NCI-H446 treated with DMSO at 0.1 percent for 48 hours (cell line): ENCODE measurements at places on chromosomes 6 and 20.

GRCh38 chr6:114301596-114302219 lies 41.1 kb downstream of the HS3ST5 start:
- no peak for DNase-seq

DNA sequence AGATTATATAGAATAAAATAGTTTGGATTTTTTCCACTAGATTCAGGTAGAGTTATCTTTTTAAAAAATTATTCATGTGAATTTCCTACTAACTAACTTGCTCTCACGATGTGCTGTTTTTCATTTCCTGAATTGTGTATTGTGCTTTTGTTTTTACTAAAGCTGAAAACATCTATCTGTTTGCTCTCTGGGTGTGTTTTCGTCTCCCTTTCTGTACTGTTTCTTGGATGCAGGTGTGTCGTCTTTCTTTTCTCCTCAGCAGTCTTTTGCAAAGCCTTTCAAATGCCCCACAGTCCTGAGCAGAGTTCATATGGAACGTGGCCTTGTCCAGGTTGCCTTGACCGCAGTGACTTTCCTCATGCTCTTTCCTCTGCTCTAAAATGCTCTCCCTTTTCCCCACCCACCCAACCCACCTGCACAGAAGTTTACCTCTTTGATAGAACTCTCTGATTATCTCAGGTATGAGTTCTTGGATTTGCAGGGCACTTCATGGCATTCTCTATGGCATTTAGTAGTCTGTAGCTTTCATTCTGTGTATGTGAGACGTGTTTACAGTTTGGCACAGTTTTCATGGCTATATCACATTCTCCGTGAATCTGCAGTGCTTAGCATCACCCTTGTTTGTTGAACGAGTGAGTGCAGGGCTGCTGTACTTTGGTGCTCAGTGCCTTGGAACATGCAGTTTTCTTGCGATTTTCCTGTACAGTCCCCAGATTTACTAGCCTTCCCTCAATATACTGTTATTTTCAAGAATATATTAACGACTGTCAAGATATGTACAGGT lies 77.1 kb downstream of the FARS2 start:
- DNase-seq, result no peak

DNA sequence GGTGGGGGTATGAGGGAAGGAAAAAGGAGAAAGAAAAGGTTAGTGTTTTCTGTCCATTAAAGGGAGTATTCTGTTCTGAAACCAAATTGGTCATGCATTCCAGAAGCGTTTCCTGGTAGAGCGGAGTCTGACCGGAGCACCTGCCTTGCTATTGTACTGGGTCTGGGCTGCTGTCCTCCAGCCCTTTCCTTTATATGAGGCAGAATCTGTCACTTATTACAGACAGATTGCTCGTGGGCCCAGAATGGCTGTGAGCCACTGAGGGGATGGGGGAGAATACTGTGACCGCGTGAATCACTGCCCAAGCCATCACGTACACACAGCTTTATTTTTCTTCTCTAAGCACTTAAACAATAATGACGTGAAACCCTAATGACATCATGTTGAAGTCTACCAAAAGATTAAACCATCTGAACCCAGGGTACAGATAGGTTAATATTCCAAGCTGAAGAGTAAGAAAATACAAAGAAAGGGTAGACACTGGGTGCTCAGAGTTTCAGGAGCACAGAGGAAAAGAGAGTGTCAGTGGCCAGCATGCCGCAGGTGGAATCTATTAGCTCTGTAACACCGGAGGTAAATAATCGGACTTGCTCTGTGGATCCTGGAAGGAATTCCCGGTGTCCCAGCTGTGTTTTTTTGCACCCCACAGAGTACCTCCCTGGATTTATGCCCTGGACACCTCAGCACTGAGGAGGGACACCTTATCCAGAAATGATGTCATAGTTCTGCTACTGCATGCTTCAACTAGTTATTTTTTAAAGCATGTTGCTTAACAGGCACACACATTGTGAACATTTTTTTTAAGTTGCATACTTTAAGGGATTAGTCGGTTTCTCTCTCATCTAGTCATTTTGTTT lies 573.3 kb downstream of the PKHD1 start:
- no peak for DNase-seq

- no peak for DNase-seq
Observed at GRCh38 chr20:63256954-63257353, 2.7 kb upstream of the NKAIN4 start.

- peak; percentile 42 for DNase-seq
Observed at GRCh38 chr6:27672113-27672799, 199.4 kb upstream of the ZNF184 start.

DNA sequence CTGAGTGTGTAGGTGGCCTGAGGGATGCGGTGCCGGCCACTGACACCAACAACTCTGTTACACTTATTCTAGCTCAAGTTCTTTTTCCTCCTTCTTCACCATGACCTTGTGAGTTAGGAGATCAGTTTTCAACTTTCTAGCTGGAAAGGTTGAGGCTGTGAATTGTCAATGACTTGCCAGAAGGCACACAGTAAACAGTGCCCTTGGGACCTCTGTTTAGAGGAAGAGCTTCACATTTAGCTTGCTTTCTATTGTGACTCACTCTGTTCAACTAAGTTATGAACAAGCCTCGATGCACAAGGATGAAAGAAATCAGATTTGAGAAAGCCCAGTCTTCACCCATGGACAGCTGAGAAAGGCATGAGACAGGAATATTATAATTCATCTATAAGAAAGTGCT lies 455.6 kb downstream of the MAFB start:
- DNase-seq, result no peak

GRCh38 chr20:37816726-37817125 lies 86.2 kb upstream of the VSTM2L start:
- no peak for DNase-seq

- peak; percentile 42 for DNase-seq
Observed at GRCh38 chr20:37475252-37475651, 45.8 kb upstream of the NNAT start.

DNA sequence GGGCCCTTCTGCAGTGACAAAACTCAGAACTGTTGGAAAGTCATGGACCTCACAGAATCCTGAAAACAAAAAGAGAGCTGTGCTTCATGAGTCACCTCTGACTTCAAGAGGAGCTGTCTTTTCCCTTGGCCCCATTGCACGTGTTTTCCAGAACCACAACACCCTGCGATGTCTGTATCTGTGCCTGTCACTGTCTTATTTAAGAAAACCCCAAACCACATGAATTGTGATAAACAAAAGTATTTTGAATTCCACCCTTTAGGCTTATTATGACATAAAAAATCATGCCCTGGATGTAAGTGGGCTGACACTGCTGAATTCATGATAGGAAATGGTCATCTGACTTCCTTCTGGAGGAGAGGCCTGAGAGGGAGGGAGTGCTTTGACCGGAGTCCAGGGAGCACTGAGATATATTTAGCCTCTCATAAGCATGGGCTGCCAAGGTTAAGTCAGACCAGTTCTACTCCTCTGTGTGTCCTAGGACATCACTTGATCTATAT lies 96.4 kb upstream of the DUSP22 start:
- DNase-seq, result no peak

DNA sequence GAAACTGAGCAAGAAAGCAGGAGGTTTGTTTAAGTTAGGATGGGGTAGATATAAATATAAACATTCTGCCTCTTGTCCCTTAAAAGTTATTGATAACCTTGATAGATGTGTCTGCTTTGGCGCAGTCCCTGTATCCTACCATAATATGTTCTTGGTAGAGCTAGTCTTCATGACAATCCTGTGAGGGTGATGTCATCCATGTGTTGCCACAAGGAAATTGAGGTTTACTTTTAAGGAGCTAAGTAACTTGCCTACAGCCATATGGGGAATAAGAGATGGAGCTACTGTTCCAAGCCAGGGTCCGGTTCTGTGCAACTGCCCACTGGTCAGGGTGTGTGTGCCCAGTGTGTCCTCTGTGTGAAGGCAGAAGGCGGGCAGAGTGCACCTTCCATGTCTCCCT lies 78.5 kb downstream of the SSR1 start:
- no peak for DNase-seq

- DNase-seq, result no peak
Observed at GRCh38 chr6:82738773-82739172, 326.9 kb downstream of the UBE3D start.

DNA sequence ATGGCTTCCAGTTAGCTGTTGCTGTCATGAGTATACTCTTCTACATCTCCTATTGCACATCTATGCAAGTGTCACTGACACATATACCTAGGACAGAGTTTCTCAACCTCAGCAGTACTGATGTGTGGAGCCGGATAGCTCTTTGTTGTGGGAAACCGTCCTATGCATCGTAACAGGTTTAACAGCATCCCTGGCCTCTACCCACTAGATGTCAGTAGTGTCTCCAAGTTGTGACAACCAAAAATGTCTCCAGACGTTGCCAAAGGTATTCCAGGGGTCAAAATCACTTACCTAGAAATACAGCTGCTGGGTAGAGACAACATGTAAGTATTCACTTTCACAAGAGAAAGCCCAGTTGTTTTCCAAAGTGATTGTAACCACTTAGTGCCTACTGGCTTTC lies 637.6 kb downstream of the RNF144B start:
- DNase-seq, result peak; percentile 26

DNA sequence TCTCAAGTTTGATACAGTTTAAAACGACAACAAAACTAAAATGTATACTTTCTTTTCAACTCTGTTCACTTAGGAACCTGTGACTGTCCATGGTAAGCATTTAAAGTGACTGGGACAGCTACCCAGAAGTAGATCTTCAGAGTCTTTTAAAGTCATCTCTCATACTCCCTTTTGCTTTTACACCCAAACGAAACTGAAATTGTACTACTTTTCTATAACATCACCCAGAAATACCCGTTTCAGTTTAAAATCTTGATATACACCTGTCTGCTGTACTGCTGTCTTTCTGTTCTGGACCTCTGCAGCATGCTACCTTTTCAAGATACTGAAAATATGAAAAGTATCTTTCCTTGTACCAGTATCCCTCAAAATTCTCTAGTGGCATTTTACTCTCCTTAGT lies 170.4 kb upstream of the THEMIS start:
- no peak for DNase-seq

- DNase-seq, result peak; percentile 74
Observed at GRCh38 chr6:37491171-37491829, 8.4 kb downstream of the CCDC167 start.

DNA sequence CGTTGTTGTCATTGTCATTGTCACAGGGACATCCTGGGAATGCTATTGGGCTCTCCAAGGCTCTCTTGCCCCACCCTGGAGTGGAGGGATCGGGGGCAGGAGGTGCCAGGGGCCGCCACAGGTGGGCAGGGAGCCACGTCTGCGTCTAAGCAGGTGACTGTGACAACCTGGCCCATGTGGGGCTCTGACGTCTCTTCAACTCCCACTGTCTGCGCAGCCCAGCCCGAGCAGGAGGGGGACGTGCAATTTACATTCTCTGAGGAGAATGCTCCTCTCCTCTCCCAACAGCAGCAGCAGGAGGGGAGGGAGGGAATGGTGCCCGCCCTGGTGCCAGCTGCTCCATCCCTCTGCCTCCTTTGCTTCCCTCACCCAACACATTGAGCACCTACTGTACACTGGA lies 50.1 kb downstream of the GRM4 start:
- DNase-seq, result no peak

GRCh38 chr6:34226731-34227586 lies 9.7 kb upstream of the HMGA1 start:
- DNase-seq, result no peak

GRCh38 chr6:1554141-1554475 lies 55.6 kb upstream of the FOXC1 start:
- DNase-seq, result no peak

- DNase-seq, result no peak
Observed at GRCh38 chr20:2305479-2305878, 9.7 kb downstream of the TGM3 start.

DNA sequence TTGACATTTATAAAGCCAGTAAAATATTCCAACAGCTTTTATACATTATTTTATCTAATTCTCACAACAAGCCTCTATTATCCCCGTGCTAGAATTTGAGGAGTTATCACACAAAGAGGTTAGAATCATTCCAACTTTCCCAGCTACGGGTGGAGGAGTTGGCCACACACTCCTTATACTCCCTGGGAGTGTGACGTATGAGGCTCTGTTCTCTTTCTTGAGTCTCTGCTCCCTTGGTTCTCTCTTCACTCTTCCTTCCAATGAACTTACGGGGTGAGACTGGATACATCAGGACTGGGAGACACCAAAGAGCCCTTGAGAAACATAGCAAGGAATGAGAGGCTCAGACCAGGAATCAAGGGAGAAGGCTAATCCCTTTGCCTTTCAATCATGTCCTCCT lies 185.6 kb upstream of the TAB2 start:
- DNase-seq, result no peak

- peak; percentile 4 for DNase-seq
Observed at GRCh38 chr6:43667245-43668150, 20.1 kb downstream of the MRPS18A start.

GRCh38 chr20:36128463-36129159 lies 25.9 kb upstream of the EPB41L1 start:
- no peak for DNase-seq

GRCh38 chr6:139398658-139399057 lies 24.2 kb upstream of the CITED2 start:
- DNase-seq, result no peak

DNA sequence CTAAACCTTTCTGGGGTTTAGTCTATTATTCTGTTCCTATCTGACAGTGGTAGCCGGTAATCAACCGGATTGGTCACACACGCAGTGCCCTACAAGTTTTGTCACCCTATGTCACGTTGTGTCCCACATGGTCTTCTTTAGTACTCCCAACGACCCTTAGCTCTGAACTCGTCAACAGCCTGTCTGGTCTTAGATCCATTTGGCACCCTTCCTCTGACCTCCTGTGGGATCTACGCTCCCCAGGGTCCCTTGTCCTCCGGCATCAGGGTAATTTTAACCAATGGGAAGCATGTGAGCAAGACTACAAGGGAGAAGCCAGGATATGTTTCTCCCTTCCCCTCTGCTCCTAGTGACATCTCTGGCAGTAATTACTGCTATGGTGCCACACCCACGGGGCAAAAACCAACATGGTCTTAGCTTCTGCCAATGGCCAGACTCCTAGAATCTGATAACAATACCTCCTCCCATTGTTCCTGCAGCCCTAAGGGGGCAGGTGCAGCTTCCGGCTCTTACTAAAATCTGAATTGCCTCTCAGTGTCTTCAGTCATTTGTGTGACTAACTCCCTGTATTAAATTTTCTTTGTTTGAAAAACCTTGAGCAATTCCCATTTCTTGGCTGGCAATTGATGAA lies 56.6 kb downstream of the MAFB start:
- no peak for DNase-seq

DNA sequence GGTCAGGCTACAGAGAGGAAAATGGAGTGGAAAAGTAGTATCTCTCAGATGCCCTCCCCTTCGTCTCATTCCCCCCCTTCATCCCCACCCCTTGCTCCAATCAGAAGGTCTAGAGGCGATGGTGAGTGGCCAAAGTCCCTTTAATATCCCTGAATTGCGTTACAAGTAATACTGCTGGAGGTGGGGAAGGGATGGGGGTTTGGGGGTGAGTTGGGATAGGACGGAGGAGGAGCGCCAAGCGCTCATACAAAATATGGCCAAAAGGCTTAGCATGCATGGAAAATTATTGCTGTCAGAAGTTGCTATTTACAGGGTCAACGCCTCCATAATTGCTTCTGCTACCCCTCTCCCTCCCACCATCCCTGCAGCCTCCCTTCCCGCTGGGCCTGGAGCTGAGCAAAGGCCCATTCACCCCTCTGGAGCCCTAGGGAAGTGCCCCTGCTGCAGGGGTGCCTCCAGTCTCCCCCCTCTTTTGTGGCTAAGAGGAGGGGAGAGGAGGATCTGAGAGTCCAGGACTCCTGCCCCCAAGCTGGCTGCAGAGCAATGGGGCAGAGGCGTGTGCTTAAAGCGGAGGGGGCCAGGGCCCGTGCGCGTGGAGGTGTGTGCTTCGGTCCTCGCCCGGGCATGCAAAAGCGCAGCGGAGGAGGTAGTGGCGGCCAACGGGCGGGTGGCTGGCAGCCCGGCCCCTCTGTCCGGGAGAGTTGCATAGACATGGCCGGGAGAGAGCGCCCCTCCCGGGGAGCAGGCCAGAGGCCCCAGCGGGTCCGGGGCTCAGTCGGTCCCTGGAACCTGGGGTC lies 8.7 kb upstream of the SRXN1 start:
- no peak for DNase-seq
